ENCODE measurements at places on chromosomes 2 and 18.

GRCh38 chr18:79875931-79876461 is 75.5 kb downstream of the SLC66A2 start:
- no peak for DNase-seq

- DNase-seq, result no peak
These were observed 2.1 kb upstream of the LRRFIP1 start for GRCh38 chr2:237625216-237625705.

DNA sequence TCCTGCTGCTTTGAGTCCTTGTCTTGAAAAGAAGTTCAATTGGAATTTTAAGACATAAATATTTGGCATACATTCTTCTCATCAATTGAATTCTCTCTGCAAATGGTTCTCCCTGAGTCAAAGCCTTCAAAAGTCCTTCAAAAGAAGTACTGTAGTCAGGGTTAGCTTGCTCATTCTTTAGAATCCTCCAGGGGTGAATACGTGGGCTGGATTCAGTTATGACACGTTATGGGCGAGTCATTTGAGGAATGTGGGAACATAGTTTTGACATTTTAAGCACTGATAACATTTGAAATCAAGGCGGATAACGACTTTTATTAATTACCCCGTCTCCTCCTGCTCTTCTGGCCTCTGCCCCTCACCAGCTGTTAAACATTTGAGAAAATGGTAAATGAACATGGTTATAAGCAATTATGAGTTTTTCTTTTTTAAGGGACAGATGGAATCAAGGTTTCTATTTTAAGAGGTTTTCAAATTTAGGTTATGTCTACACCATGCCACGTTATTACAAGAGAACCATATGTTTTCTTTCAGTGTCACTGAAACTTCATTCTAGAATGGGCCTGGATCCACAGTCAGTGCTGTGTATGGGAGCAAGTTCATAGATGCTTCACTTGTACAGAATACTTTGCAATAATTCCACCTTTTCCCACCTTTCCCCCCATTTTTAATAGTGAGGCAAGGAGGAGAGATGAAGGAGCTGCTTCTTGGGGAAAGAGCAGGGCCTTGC is 273.1 kb downstream of the TSN start:
- no peak for DNase-seq

GRCh38 chr2:10425699-10426098 is 22.4 kb downstream of the ODC1 start:
- no peak for DNase-seq

DNA sequence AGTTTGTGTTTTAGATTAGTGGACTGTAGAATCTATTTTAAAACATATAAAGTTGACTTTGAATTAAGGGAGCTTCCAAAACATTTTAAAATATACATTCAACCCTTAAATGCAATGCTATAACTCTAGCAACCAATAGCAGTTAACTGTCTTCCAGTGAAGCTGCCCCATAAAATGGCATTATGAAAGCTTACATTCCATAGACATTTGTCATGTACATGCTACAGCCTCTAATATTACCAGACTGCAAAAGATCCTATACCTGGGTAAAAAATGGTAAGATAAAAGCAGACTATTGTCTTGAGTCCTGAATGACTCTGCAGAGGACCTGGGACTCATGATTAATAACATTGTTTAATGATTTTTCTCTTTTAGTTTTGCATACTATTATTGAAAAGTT is 489.4 kb downstream of the LRP1B start:
- DNase-seq, result no peak

GRCh38 chr2:8752385-8752784 is 70.5 kb downstream of the ID2 start:
- DNase-seq, result no peak

DNA sequence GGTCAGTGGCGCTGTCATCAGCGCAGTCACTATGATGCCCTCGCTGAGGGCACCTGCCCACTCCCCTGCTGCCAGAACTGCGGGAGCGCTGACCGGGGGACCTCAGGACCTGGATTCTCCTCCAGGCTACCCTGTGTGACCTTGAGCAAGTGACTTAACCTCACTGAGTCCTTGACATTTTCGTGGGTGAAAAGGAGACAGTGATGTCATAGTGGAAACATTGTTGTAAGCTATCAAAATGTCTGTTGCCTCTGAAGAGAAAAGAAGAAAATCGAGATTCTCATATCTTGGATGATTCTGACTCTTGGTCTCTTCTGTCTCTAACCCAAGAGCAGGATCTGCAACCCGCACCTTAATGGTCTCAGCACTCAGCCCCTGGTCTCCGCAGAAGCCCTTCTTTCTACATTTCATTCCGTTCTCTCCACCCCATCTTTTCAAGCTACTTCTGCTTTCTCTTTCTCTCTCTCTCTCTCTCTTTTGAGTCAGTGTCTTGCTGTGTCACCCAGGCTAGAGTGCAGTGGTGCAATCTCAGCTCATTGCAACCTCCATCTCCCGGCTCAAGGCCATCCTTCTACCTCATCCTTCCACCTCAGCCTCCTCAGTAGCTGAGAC is 978 bp upstream of the TUBA4A start:
- DNase-seq, result no peak

Data from GM19239 (cell line).